ENCODE measurements at places on chromosomes 5 and 9. TPM values are rescaled to one million over a fixed set of nuclear protein-coding genes. Genes with fewer than 3 reads are reported as not detected.

GRCh38 chr5:160626322-160626721 lies 204.7 kb downstream of the PTTG1 start:
- no peaks in the 10 kb centered on the region for H3K36me3 ChIP-seq
- H3K27me3 ChIP-seq, result no peaks in the 10 kb centered on the region
- no peak overlapping the region for H3K4me3 ChIP-seq
- H3K27ac ChIP-seq, result no peak overlapping the region
- DNase-seq, result no peak

Gene LARP1
- total RNA-seq, result 243 TPM

- no peaks in the 10 kb centered on the region for H3K36me3 ChIP-seq
- no peak overlapping the region for H3K27ac ChIP-seq
- no peak overlapping the region for H3K4me3 ChIP-seq
- no peaks in the 10 kb centered on the region for H3K4me1 ChIP-seq
These were observed 419.8 kb upstream of the CHD1 start for GRCh38 chr5:99348597-99348996.

DNA sequence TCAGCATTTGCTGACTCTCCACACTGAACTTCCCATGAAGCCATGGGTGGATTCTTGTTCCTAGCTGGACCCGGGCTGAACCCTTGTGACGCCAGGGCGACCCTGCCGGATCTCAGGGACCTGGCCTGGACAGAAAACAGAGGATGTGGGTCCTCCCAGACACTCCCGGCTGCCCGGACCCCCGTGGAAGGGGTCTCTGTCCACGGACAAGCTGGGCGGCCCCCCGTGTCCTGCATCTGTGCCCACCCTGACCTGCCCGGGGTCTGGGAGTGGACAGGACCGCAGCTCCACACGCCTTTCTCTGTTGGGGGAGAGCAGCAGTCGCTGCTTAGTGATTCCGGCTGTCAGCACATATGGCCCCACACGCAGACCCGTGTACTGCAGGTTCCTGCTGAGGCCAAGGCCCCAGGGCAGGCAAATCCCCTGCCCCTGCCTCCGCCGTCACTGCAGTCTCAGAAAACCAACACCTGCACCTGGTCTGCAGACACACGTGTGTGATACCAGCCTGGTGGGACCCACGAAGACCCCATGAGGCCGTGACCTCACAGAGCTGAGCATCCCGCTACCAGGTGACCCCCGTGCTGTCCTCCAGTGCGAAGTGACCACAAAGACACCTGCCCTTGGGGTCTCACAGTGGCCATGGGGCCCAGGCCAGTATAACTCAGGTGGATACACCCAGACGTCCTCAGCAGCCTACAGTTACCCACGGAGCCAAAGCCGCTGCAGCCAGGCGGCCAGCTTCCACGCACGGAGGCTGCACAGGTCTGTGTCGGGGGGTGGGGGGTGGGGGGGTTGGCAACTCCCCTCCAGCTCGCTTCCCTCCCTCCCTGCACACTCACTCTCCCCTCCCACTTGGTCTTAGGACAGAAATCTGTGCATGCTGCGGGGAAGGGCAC lies 50.6 kb downstream of the NKD2 start:
- H3K4me1 ChIP-seq, result no peaks in the 10 kb centered on the region
- no peak overlapping the region for H3K4me3 ChIP-seq
- H3K27me3 ChIP-seq, result no peaks in the 10 kb centered on the region
- no peaks in the 10 kb centered on the region for H3K36me3 ChIP-seq

Gene PDE6A
- total RNA-seq, result 0.17 TPM

Gene ALDH1A1
- total RNA-seq, result 2.1 TPM

DNA sequence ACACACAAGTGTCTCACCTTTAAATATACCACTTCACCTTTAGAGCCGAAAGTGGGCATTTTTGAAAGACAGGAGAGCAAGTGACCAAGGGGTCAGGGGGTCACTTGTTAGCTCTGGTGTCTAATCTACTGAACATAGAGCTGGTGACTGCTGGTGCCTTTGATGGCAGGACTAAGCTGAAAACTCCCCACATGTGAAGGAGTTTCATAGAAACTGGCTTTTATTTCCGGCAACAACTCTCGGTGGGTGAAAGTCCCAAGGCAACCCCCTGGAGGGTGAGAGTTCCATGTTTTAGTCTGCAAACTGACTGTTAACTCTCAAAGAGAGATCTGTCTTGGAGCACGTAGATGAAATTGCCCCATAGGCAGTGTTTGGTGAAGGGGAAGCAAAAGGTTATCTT lies 466.9 kb downstream of the DMRTA1 start:
- H3K4me3 ChIP-seq, result no peak overlapping the region
- H3K36me3 ChIP-seq, result no peaks in the 10 kb centered on the region
- H3K27me3 ChIP-seq, result no peaks in the 10 kb centered on the region

DNA sequence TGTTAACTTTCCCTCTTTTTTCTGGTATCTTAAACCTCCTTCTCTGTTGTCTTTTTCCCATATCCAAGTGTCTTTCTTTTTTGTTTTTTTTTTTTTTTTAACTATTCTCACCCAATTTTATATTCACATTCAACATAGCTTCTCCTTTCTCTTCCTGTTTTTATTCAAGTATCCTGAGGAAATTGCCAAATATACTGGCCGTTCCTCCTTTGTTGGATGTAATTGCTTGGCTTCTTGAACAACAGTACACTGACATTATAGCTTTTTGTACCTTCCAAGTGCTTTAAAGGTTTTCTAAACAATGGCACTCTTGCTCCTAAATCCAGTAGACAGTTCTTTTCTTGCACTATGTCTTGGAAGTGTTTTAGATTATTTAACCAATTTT lies 1146.8 kb downstream of the MAT2B start:
- no peaks in the 10 kb centered on the region for H3K27me3 ChIP-seq
- H3K4me1 ChIP-seq, result no peaks in the 10 kb centered on the region
- H3K27ac ChIP-seq, result no peak overlapping the region

Gene HOMER1
- total RNA-seq, result 26.9 TPM

Gene SH3GL2
- total RNA-seq, result not detected

GRCh38 chr9:83029531-83030137 lies 33.3 kb downstream of the RASEF start:
- H3K4me3 ChIP-seq, result no peak overlapping the region
- no peaks in the 10 kb centered on the region for H3K27me3 ChIP-seq
- DNase-seq, result no peak
- H3K4me1 ChIP-seq, result peaks cover 33% of the 10 kb centered on the region
- H3K27ac ChIP-seq, result no peak overlapping the region

GRCh38 chr5:141734501-141735229 lies 52.6 kb upstream of the ARAP3 start:
- no peaks in the 10 kb centered on the region for H3K4me1 ChIP-seq
- H3K27me3 ChIP-seq, result peaks cover 21% of the 10 kb centered on the region
- DNase-seq, result peak; percentile 33
- no peaks in the 10 kb centered on the region for H3K36me3 ChIP-seq
- H3K27ac ChIP-seq, result no peak overlapping the region
- H3K4me3 ChIP-seq, result no peak overlapping the region

Gene C5orf63
- total RNA-seq, result 0.36 TPM

Gene PAEP
- 0.39 TPM for total RNA-seq

Gene OGN
- total RNA-seq, result not detected

Gene PDLIM4
- total RNA-seq, result 56.6 TPM

DNA sequence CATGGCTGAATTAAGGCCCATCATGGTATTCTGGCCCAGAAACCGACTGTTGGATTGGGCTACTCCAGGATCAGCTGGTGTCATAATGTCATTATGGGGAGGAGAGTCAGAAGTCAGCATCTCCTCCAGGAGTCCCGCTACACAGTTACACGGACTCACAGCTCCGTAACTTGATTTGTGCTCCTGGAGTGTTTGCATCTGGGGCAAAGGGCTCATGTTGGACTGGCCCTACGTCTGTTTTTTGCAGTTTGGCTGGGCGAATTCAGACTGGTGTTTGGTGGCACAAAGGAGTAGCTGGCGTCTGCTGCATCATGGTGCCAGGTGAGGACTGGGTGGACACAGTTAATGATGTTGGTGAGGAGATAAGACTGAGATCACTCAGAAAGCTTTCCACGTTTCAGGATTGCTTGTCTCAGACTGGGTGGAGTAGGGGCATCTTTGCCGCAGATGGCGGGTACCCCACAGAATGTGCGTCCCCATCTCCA lies 31.3 kb downstream of the OR2V1 start:
- no peaks in the 10 kb centered on the region for H3K36me3 ChIP-seq
- H3K4me3 ChIP-seq, result no peak overlapping the region
- no peak for DNase-seq
- H3K27ac ChIP-seq, result no peak overlapping the region
- peaks cover 15% of the 10 kb centered on the region for H3K27me3 ChIP-seq

DNA sequence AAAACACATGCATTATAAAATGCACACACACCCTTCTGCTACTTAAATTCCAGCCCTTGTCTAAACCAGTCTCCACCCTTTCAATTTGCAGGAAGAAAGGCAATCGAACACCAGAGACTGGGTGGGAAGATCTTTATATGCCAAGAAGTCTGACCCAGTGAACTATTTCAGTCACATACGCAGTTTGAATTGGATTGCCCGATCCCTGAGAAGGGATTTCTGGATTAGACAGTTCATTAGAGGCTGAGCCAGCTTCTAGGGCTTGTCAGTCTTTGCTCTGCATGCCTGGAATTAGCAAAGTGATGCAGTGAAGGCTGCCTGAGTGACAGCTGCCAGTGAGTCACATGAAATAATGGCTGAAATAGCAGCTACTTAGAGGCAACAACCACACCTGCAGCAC lies 159.9 kb downstream of the PPP2R2B start:
- H3K4me3 ChIP-seq, result no peak overlapping the region
- no peaks in the 10 kb centered on the region for H3K27me3 ChIP-seq
- no peaks in the 10 kb centered on the region for H3K36me3 ChIP-seq
- H3K4me1 ChIP-seq, result peaks cover 13% of the 10 kb centered on the region
- DNase-seq, result no peak
- no peak overlapping the region for H3K27ac ChIP-seq

Gene STPG3
- total RNA-seq, result not detected

Gene PLPP1
- total RNA-seq, result 56.3 TPM

GRCh38 chr9:20297646-20298084 lies 324.6 kb downstream of the MLLT3 start:
- no peaks in the 10 kb centered on the region for H3K36me3 ChIP-seq
- peaks cover 12% of the 10 kb centered on the region for H3K4me1 ChIP-seq
- H3K27ac ChIP-seq, result peak overlapping the region; percentile 39
- H3K4me3 ChIP-seq, result no peak overlapping the region
- H3K27me3 ChIP-seq, result no peaks in the 10 kb centered on the region

Gene BTNL8
- total RNA-seq, result not detected

DNA sequence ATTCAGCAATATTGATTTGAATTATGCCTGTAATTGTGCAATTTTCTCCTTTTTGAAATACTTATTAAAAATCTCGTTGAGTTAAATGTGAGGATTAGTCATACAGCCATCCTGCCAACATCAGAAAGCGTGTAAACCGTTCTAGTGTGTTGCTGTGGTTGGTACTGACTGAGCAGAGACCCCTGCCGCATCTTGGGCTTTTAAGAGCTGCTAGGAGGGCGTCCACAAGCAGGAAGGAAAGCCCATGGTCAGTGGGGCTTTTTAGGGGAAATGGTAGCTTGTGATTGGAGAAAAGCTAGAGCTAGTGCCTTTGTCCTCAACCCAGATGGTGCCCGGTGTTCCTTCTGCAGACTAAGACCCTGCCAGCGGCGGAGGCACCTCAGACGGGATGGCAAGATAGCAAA lies 1.3 kb downstream of the SDHA start:
- peak overlapping the region; percentile 82 for H3K27ac ChIP-seq
- H3K4me3 ChIP-seq, result peak overlapping the region; percentile 89
- DNase-seq, result peak; percentile 48
- peaks cover 20% of the 10 kb centered on the region for H3K4me1 ChIP-seq
- H3K27me3 ChIP-seq, result no peaks in the 10 kb centered on the region

Gene CYFIP2
- total RNA-seq, result 96.8 TPM

Gene GRXCR2
- not detected for total RNA-seq

Data from astrocyte (in vitro differentiated cells and primary cell).